ENCODE measurements at places on chromosomes 1 and 21. TPM values are rescaled to one million over a fixed set of nuclear protein-coding genes. Genes with fewer than 3 reads are reported as not detected.

The AIM2 gene
- 3.9 TPM for total RNA-seq

The MRPL24 gene
- 37.3 TPM for total RNA-seq

The SPATC1L gene
- 28.1 TPM for total RNA-seq

The OR1C1 gene
- not detected for total RNA-seq

The CYP4A22 gene
- not detected for total RNA-seq

The SPRR3 gene
- total RNA-seq, result not detected

The RIMKLA gene
- 2.7 TPM for total RNA-seq

The LCE3E gene
- total RNA-seq, result not detected

The AURKAIP1 gene
- 128 TPM for total RNA-seq

The B3GALT2 gene
- total RNA-seq, result 0.84 TPM

The KIF17 gene
- 1.6 TPM for total RNA-seq

The CA14 gene
- 31.9 TPM for total RNA-seq

The TRIM45 gene
- 16.6 TPM for total RNA-seq

The SPATA1 gene
- 1.5 TPM for total RNA-seq

The ENSA gene
- 177 TPM for total RNA-seq

The TSPAN1 gene
- total RNA-seq, result not detected

The IPP gene
- total RNA-seq, result 16.8 TPM

The SLAMF9 gene
- not detected for total RNA-seq

The CYYR1 gene
- 18.2 TPM for total RNA-seq

The APCS gene
- not detected for total RNA-seq

The CSF3R gene
- not detected for total RNA-seq

The PTPRC gene
- total RNA-seq, result not detected

The WNT2B gene
- total RNA-seq, result 1.5 TPM

The TENT5C gene
- total RNA-seq, result 1.3 TPM

The PTGS2 gene
- not detected for total RNA-seq

The C1orf141 gene
- total RNA-seq, result not detected

The KCNJ9 gene
- total RNA-seq, result 0.11 TPM

The GSTM2 gene
- 46.6 TPM for total RNA-seq

The PTCH2 gene
- total RNA-seq, result 2.0 TPM

The DNAH14 gene
- total RNA-seq, result 31.0 TPM

The LCE2B gene
- total RNA-seq, result not detected

The CDC14A gene
- 16.6 TPM for total RNA-seq

The CYP4A11 gene
- total RNA-seq, result not detected

The DUSP12 gene
- 39.8 TPM for total RNA-seq

The SLC6A17 gene
- total RNA-seq, result 0.14 TPM

The SLC30A10 gene
- 0.63 TPM for total RNA-seq

The AMY1A gene
- not detected for total RNA-seq

The CELA2B gene
- total RNA-seq, result not detected

The SYT11 gene
- 20.0 TPM for total RNA-seq

The SH2D1B gene
- not detected for total RNA-seq

The CTSE gene
- total RNA-seq, result not detected

The KANK4 gene
- total RNA-seq, result 5.4 TPM

The OR2L2 gene
- total RNA-seq, result 0.09 TPM
